ENCODE measurements at places on chromosomes 2 and 18.

DNA sequence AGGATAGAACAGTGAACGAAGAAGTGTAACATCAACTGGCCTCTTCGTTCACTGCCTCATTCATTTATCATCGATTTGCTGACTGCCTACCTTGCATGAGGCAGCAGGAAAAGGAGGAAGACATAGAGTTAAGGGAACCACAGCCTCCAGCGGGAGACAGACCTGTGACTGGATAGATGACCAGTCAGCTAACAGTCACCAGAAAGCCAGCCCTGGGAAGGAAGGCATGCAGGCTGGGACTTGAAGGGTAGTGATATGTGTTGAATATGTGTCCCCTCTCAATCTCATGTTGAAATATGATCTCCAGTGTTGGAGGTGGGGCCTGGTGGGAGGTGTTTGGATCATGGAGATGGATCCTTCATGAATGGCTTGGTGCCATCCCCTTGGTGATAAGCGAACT, 58.3 kb downstream of the CTIF start:
- DNase-seq: no peak

- no peak for DNase-seq
Measured at GRCh38 chr2:70674636-70675430, 93.2 kb downstream of the ADD2 start.

DNA sequence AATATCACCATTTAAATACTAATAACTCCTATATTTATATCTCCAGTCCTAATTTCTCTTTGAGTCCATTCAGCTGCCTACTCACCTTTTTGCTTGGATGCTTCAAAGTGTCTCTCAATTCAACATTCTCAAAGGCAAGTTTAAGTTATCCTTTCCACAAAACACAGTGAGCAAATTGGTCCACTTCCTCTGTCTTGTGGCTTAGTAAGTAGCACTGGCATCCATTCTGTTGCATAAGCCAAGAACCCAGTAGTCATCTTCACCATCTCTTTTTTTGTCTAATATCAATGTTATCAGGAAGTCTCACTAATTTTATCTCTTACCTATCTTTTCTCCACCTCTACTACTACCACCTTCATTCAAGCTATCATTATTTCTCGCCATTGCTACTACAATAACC, 27.4 kb upstream of the IL1RL1 start:
- DNase-seq: peak; percentile 51

GRCh38 chr18:32122039-32122438, 30.4 kb downstream of the RNF138 start:
- no peak for DNase-seq

GRCh38 chr2:240256704-240257637, 116.5 kb upstream of the OTOS start:
- no peak for DNase-seq

- no peak for DNase-seq
Measured at GRCh38 chr2:162574615-162575452, 230.9 kb downstream of the GCA start.

- no peak for DNase-seq
Measured at GRCh38 chr2:216942465-216942864, 82.6 kb upstream of the TNP1 start.

DNA sequence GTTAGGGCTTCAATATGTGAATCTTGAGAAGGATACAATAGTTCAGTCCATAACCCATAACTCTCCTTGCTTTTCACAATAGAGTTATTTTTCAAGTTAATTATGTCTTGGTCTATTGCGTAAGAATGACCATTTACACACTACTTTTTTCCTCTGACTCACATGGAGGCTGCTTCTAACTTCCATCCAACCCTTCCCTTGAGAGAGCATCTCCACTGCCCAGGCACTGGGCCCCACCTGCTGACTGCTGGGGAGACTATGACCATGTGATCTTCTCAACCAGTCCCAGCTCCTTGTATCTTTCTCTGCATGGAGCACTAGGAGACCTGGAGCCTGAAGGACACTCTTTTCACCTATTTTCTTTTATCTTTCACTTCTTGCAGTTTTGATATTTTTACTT, 251.5 kb downstream of the GPD2 start:
- DNase-seq: peak; percentile 18

- peak; percentile 9 for DNase-seq
Measured at GRCh38 chr18:35688757-35689156, 107.2 kb downstream of the GALNT1 start.

DNA sequence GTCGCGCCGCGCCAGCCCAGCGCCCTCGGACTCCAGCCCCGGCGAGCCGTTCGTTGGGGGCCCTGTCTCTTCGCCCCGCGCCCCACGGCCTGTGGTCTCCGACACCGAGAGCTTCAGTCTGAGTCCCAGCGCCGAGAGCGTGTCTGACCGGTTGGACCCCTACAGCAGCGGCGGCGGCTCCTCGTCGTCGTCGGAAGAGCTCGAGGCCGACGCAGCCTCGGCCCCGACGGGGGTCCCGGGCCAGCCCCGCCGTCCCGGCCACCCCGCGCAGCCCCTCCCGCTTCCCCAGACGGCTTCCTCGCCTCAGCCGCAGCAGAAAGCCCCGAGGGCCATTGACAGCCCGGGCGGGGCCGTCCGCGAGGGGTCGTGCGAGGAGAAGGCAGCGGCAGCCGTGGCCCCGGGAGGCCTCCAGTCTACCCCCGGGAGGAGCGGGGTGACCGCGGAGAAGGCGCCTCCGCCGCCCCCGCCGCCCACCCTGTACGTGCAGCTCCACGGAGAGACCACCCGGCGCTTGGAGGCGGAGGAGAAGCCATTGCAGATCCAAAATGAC, 1.4 kb downstream of the PHLPP1 start:
- peak; percentile 24 for DNase-seq

GRCh38 chr2:121649149-121649595, at the start of gene CLASP1:
TSS of gene CLASP1 (minus strand) at chr2:121649462. CDS start at chr2:121605895, 43,567 bp downstream.
- DNase-seq: no peak

DNA sequence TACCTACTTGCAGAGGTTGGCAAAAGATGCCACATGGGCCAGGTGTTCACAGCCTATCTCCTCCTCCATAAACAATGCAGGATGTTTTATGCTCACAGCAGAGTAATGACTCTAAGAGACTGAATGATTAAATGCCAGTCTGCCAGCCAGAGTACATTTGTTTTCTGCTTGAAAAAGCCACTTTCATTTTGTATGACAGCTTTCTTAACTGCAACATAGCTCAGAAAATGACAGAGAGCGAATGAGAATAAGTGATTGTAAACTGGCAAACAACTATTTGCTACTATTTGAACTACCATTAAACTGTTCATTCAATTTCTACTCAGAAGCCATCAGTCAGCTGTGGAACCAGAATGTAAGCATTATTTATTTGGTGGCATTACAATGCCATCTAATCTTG, 50.6 kb upstream of the DCC start:
- no peak for DNase-seq
